Sigmoid colon (tissue), 7 donors: ENCODE measurements at places on chromosomes 11 and 22. TPM values are rescaled to one million over a fixed set of nuclear protein-coding genes. Genes with fewer than 3 reads are reported as not detected.

DNA sequence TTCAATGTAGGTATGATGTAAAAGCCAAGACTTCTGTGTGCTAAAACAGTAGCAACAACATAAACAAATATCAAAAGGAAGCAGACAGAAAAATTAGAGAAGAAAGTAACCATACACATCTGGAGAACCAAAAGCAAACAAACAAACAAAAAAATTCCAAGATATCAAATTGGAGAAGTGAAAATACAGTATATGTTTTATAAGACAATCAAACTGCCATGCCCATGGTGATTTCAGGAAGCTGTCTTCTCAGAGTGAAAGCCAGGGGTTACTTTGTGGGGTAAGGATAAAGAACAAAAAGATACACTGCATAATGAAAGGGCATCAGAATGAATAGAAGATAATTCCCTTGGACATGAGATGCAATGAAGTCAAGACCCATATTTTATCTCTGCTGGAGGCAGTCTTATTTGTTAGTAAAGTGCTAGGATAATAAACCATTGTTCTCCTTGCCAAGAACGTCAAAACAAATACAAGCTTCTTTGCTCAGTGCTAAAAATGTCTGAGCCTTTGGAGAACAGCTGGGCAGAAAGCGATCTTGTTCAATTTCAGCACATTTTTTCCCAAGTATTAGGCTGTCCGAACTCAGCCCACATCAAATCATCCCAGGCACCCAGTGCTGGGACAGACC lies 38.1 kb upstream of the LDLRAD3 start:
- H3K27me3 ChIP-seq, result no peaks in the 10 kb centered on the region
- DNase-seq, result no peak
- peaks cover 15% of the 10 kb centered on the region for H3K4me1 ChIP-seq
- no peak overlapping the region for H3K27ac ChIP-seq

DNA sequence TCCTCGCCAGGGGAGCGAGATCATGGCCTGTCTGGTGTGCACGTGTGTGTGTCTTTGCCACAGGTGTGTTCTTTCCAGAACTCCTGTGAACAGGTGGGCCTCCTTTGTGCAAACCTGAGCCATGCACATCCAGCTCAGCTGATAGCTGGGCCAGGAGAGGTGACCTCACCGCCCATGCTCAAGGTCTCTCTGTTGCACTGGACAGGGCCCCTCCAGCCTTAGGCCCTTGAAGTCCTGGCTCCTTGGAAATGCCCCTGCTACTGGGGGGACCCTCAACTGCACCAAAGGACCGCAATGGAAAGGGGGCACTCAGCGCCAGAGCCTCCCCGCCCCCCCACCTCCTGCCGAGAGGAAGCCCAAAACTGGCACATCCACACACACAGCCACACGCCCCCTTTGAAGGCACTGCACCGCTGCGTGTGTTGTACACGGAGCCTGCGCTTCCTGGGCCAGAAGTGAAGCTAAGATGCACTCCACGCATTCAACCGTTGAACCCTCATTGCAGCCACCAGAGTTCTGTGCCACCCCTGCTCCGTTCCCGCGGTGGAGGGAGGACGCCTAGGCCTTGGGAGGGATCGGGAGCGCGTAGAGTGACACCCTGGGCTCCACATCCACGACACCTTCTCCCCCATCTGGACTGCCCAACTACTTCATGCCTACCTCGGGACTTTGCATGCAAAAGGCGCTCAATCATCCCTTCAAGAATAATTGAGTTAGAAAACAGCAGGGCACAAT lies 16.4 kb upstream of the IL2RB start:
- DNase-seq, result no peak
- H3K36me3 ChIP-seq, result no peaks in the 10 kb centered on the region
- H3K4me1 ChIP-seq, result peaks cover 7% of the 10 kb centered on the region
- no peak overlapping the region for H3K4me3 ChIP-seq
- H3K27me3 ChIP-seq, result no peaks in the 10 kb centered on the region

DNA sequence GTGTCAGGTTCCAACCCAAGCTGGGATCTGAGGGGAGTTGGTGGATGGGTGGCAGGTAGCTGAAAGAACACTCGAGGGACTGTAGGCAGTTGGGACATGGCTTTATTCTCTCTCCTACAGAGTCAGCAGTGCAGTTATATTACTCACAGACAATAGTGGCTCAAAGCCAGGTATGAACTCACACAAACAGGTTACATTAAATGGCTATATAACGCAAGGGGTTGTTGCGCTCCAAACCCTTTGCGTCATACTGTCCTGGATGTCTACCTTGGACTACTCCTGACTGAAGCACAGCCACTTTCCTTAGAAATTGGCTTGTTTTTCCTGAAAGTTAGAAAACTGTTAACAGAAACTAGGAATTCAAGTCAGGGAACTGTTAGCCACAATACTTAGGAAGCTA lies 66.4 kb upstream of the OR4B1 start:
- H3K4me1 ChIP-seq, result no peaks in the 10 kb centered on the region
- no peaks in the 10 kb centered on the region for H3K27me3 ChIP-seq
- H3K4me3 ChIP-seq, result no peak overlapping the region
- H3K36me3 ChIP-seq, result peaks cover 12% of the 10 kb centered on the region

DNA sequence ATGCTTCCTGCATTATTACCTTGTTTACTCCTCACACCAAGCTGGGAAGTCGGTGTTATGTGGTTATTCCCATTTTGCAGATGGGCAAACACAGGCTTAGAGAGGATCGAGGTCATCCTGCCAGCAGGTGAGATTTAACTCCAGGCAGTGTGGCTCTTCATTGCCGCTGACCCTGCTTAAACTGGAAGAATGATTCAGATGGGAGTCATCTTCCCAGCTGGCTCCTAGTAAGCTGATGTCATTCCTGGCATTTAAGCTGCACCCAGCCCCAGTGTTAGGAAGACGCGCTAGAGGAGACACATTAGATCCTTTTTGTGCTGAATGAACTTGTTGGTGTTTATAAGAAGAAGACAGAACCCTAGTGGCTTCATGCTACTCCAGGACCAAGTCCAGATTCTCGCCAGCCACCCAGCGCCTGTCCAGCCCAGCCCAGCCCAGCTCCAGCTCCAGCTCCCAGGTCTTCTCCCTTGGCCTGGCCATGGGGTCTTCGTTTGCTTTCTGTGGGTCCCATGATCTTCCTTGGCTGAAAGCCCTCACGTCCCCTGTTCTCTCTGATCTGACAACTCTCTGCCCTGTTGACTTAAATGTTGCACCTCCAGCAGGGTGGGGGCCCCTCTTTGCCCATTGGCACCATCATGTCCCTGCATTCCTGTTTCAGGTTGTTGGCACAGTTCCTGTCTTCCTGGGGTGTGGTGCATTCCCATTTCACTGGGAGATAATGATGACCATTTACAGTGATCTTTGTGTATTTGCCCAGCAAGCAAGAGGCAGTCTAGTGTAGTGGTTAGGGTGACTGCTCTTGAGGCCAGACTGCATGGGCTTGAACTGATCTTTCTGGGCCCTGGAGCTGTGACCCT lies 13.6 kb downstream of the PARVB start:
- no peaks in the 10 kb centered on the region for H3K27me3 ChIP-seq
- DNase-seq, result peak; percentile 85
- no peak overlapping the region for H3K4me3 ChIP-seq
- no peaks in the 10 kb centered on the region for H3K36me3 ChIP-seq
- H3K27ac ChIP-seq, result peak overlapping the region; percentile 68
- peaks cover 23% of the 10 kb centered on the region for H3K4me1 ChIP-seq

DNA sequence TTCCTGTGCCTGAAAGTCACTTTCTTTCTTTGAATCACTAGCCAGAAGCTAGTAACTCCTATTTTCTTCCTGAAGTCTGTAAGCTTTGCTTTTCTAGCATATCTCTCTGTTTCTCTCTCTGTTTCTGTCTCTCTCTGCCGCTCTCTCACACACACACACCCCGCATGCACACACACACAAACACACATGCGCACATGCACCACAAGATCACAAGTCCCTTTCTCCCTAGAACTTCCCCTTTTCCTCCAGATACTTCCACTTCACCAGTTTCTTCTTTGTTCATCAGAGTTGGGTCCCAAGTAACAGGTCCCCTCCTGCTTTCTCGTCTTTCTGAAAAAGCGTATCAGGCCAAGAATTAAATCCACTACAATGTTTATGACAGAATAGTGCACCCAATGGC lies 148.5 kb upstream of the HSD17B12 start:
- no peak overlapping the region for H3K4me3 ChIP-seq
- no peaks in the 10 kb centered on the region for H3K27me3 ChIP-seq
- H3K4me1 ChIP-seq, result no peaks in the 10 kb centered on the region
- DNase-seq, result no peak
- no peak overlapping the region for H3K27ac ChIP-seq

GRCh38 chr11:93784935-93785360 lies 866 bp downstream of the MED17 start:
- H3K27ac ChIP-seq, result peak overlapping the region; percentile 93
- no peaks in the 10 kb centered on the region for H3K36me3 ChIP-seq
- peaks cover 39% of the 10 kb centered on the region for H3K4me1 ChIP-seq
- H3K27me3 ChIP-seq, result no peaks in the 10 kb centered on the region

- H3K4me1 ChIP-seq, result peaks cover 88% of the 10 kb centered on the region
- H3K27me3 ChIP-seq, result no peaks in the 10 kb centered on the region
- H3K36me3 ChIP-seq, result peaks cover 17% of the 10 kb centered on the region
- H3K4me3 ChIP-seq, result no peak overlapping the region
These were observed 12.4 kb downstream of the PCSK7 start for GRCh38 chr11:117219455-117219854.

- H3K4me3 ChIP-seq, result no peak overlapping the region
- no peaks in the 10 kb centered on the region for H3K36me3 ChIP-seq
- no peaks in the 10 kb centered on the region for H3K27me3 ChIP-seq
- peak; percentile 13 for DNase-seq
- no peaks in the 10 kb centered on the region for H3K4me1 ChIP-seq
These were observed 10.6 kb upstream of the SLC22A12 start for GRCh38 chr11:64580412-64580811.

GRCh38 chr11:115201111-115201792 lies 303.0 kb downstream of the CADM1 start:
- no peak for DNase-seq
- H3K27ac ChIP-seq, result no peak overlapping the region
- H3K4me3 ChIP-seq, result no peak overlapping the region
- no peaks in the 10 kb centered on the region for H3K36me3 ChIP-seq

- peaks cover 99% of the 10 kb centered on the region for H3K27me3 ChIP-seq
- H3K4me3 ChIP-seq, result no peak overlapping the region
- H3K36me3 ChIP-seq, result no peaks in the 10 kb centered on the region
- no peaks in the 10 kb centered on the region for H3K4me1 ChIP-seq
- H3K27ac ChIP-seq, result no peak overlapping the region
These were observed 28.7 kb downstream of the SYT7 start for GRCh38 chr11:61552108-61552635.

DNA sequence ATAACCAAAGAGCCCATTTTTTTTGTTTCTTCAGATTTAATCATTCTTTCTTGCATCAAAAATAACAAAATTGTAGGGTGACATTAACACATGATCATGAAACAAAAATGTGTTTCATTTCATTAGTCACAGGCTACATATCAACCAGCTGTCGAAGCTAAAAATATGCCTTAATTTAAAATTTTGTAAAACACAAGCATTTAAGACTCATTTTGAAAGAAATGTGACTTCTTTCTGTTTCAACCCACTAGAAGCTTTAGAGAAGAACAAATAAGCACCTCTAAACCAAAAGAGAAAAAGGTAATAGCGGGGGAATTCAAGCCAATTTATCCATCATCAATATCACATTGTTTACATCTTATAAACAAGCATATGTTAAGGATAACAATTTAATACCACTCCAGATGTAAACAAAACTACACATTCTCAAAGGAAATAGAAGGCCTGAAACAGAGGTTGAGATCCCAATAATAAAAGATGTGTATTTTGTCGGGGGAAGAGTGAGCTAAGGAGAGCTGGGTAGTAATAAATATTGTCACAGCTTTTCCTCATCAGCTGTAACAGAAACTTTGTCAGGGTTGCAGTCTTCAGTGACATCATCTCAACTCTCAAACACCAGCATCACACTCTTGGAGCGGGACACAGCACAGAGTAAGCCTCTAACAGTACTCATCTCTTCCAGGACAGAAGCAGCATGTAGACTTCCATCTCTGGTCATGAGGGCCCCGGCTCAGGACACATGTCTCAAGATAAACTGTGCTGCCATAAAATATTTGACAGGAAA lies 42.0 kb downstream of the ALG9 start:
- no peaks in the 10 kb centered on the region for H3K27me3 ChIP-seq
- no peaks in the 10 kb centered on the region for H3K4me1 ChIP-seq
- no peak for DNase-seq
- no peak overlapping the region for H3K27ac ChIP-seq
- H3K4me3 ChIP-seq, result no peak overlapping the region
- H3K36me3 ChIP-seq, result no peaks in the 10 kb centered on the region

- H3K4me3 ChIP-seq, result no peak overlapping the region
- no peaks in the 10 kb centered on the region for H3K27me3 ChIP-seq
- no peaks in the 10 kb centered on the region for H3K4me1 ChIP-seq
- H3K27ac ChIP-seq, result no peak overlapping the region
- no peak for DNase-seq
These were observed 173.3 kb upstream of the PDGFD start for GRCh38 chr11:104337273-104337672.

GRCh38 chr11:2305140-2305778 lies 3.4 kb downstream of the TSPAN32 start:
- DNase-seq, result peak; percentile 95
- peak overlapping the region; percentile 94 for H3K27ac ChIP-seq
- no peaks in the 10 kb centered on the region for H3K27me3 ChIP-seq
- no peaks in the 10 kb centered on the region for H3K36me3 ChIP-seq
- peaks cover 62% of the 10 kb centered on the region for H3K4me1 ChIP-seq

GRCh38 chr11:9893474-9893873 lies 229.6 kb downstream of the SWAP70 start:
- no peak overlapping the region for H3K27ac ChIP-seq
- H3K36me3 ChIP-seq, result no peaks in the 10 kb centered on the region

- H3K4me1 ChIP-seq, result peaks cover 38% of the 10 kb centered on the region
- peak; percentile 96 for DNase-seq
- H3K27me3 ChIP-seq, result no peaks in the 10 kb centered on the region
- H3K27ac ChIP-seq, result peak within 1 kb of the TSS; percentile 88
- H3K36me3 ChIP-seq, result no peaks in the 10 kb centered on the region
These were observed at the start of gene UEVLD for GRCh38 chr11:18588297-18589252. UEVLD (minus strand) TSS chr11:18588734; CDS start chr11:18588654, 80 bp downstream.

DNA sequence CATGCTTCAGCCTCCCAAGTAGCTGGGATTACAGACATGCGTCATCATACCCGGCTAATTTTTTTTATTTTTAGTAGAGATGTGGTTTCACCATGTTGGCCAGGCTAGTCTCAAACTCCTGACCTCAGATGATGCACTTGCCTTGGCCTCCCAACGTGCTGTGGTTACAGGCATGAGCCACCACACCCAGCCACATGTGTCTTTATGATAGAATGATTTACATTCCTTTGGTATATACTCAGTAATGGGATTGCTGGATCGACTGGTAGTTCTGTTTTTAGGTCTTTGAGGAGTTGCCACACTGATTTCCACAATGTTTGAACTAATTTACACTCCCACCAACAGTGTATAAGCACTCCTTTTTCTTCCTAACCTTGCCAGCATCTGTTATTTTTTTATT lies 276.2 kb downstream of the METTL15 start:
- H3K4me1 ChIP-seq, result no peaks in the 10 kb centered on the region
- no peak overlapping the region for H3K27ac ChIP-seq
- no peak overlapping the region for H3K4me3 ChIP-seq
- no peaks in the 10 kb centered on the region for H3K27me3 ChIP-seq

The COMMD9 gene
- total RNA-seq, result 15.5 TPM

The PGR gene
- 10.3 TPM for total RNA-seq

The NCF4 gene
- 14.7 TPM for total RNA-seq

The HEPN1 gene
- not detected for total RNA-seq

The TREH gene
- total RNA-seq, result not detected

The PRCP gene
- 31.1 TPM for total RNA-seq

The PIK3C2A gene
- 62.1 TPM for total RNA-seq

The CDC45 gene
- total RNA-seq, result not detected

The UPK3A gene
- not detected for total RNA-seq

The MRGPRX4 gene
- total RNA-seq, result not detected
